Uterus (tissue), 4 donors: ENCODE measurements at places on chromosomes 5 and 9. TPM values are rescaled to one million over a fixed set of nuclear protein-coding genes. Genes with fewer than 3 reads are reported as not detected.

IL31RA gene
- total RNA-seq, result 0.07 TPM

FGF18 gene
- not detected for total RNA-seq

PCDHGB6 gene
- total RNA-seq, result 3.1 TPM

- no peaks in the 10 kb centered on the region for H3K27me3 ChIP-seq
- H3K4me1 ChIP-seq, result no peaks in the 10 kb centered on the region
- no peak for DNase-seq
- H3K27ac ChIP-seq, result no peak overlapping the region
These were observed 275.8 kb upstream of the ADRA1B start for GRCh38 chr5:159640446-159640845.

DNA sequence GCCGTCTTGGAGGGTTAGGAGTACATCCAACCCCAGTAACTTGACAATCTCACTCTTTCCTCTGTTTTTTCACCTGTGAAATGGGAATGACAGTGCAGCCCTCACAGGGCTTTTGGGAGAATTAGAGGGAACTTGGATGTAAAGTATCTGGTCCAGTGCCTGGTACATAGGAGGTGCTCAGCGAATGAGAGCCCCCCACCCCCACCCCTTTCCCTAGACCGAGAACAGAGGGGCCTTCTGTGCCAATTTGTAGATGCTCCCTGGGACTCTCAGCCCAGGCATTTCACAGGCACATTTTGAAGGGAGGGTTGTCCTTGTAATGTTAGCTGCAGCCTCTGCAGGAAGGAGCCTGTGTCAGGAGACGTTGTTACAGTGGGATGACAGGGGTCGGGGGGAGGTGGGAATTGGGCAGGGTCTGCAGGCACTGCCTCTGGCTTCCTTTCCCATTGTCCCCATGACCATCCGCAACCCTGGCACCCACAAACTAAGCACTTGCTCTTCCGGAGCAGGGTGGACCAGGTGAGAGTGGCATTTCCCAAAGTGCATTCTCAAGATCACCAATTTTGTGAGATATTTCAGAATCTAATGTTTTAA, 47.0 kb downstream of the AMBP start:
- no peaks in the 10 kb centered on the region for H3K36me3 ChIP-seq
- no peak for DNase-seq
- no peak overlapping the region for H3K27ac ChIP-seq
- no peak overlapping the region for H3K4me3 ChIP-seq

- H3K4me1 ChIP-seq, result no peaks in the 10 kb centered on the region
- no peak overlapping the region for H3K4me3 ChIP-seq
- no peak for DNase-seq
- H3K27ac ChIP-seq, result no peak overlapping the region
- no peaks in the 10 kb centered on the region for H3K36me3 ChIP-seq
These were observed 15.5 kb downstream of the SPATA31E1 start for GRCh38 chr9:87898151-87898550.

- H3K36me3 ChIP-seq, result no peaks in the 10 kb centered on the region
- H3K27me3 ChIP-seq, result no peaks in the 10 kb centered on the region
- H3K4me3 ChIP-seq, result no peak overlapping the region
- no peaks in the 10 kb centered on the region for H3K4me1 ChIP-seq
- DNase-seq, result no peak
- no peak overlapping the region for H3K27ac ChIP-seq
These were observed 13.3 kb upstream of the RNF130 start for GRCh38 chr5:180084638-180085561.

DNA sequence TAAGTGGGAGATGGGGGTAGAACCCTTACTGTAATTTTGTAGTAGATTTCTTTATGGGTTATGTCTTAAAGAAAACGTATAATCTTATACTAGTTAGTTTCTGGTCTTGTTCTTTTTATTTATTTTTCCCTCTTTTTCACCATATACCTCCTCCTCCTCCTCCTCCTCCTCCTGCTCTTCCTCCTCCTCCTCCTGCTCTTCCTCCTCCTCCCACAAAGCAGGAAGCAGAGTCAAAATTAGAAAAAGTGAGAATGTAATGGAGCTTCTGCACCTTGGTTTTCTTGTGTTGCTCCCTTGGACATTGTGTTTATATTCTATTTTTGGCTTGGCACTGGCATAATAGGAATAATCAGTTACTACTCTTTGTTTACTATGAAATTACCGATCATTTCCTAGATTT, 4.5 kb downstream of the MACIR start:
- H3K4me1 ChIP-seq, result no peaks in the 10 kb centered on the region
- no peak overlapping the region for H3K4me3 ChIP-seq
- H3K27me3 ChIP-seq, result no peaks in the 10 kb centered on the region
- no peaks in the 10 kb centered on the region for H3K36me3 ChIP-seq

DNA sequence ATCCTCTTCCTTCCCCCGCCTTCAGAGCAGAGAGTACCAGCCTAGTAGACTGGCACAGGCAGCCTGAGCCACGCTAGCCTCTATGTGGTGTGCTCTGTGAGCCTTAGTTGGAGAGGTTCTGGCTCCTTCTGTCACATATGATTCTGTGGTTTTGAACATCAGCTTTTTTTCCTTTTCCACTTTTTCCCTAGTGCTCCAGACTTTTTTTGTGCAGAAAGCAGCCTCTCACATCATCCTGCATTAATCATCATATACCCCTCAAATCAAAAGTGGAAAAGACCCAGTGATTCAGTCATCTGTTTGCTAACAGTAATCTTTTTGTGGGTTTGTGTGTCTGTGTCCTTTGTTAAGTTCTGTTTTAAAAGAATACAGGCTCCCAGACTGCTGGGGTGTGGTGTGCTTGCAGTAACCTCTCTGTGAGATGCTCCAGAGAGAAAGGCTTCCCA, 663.9 kb upstream of the RGMB start:
- H3K27me3 ChIP-seq, result no peaks in the 10 kb centered on the region
- DNase-seq, result no peak
- H3K27ac ChIP-seq, result no peak overlapping the region
- H3K4me3 ChIP-seq, result no peak overlapping the region
- no peaks in the 10 kb centered on the region for H3K36me3 ChIP-seq

DNA sequence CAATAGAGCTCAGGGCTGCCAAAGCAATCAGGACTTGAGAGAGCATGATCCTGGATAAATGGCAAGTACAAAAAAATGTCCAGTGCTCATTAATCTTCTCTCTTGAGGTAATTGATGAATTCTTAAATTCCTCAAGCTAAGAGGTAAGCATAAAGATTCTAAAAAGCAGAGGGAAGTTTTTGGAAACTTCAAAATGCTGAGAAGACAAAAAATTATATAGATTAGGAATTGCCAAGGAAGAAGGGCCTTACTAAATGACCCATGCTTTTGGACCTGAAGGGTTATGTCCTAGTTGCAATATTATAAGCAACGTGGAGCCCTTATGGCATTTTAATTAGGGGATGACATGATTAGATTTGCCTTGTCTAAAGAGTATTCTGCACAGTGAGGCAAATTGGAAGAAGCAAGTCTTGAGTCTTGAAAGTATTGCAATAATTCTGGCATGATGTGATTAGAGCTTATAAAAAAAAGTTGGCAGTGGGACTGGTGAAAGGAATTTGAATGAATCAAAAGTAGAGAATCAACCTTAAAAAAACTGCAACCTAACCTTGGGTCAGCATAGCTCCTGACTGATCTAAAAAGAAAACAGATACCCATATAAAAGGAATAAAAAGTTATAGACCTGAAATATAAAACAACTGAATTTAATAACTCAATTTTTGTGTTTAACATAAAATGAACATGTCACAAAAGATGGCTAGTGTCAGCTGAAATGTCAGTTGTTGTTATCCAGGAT, 323.8 kb upstream of the ARRDC3 start:
- no peak overlapping the region for H3K4me3 ChIP-seq
- H3K27me3 ChIP-seq, result no peaks in the 10 kb centered on the region
- no peaks in the 10 kb centered on the region for H3K36me3 ChIP-seq
- DNase-seq, result no peak

- DNase-seq, result no peak
- H3K4me3 ChIP-seq, result no peak overlapping the region
- no peaks in the 10 kb centered on the region for H3K36me3 ChIP-seq
- peaks cover 12% of the 10 kb centered on the region for H3K4me1 ChIP-seq
- no peaks in the 10 kb centered on the region for H3K27me3 ChIP-seq
These were observed 51.9 kb downstream of the IPPK start for GRCh38 chr9:92617951-92618510.

DNA sequence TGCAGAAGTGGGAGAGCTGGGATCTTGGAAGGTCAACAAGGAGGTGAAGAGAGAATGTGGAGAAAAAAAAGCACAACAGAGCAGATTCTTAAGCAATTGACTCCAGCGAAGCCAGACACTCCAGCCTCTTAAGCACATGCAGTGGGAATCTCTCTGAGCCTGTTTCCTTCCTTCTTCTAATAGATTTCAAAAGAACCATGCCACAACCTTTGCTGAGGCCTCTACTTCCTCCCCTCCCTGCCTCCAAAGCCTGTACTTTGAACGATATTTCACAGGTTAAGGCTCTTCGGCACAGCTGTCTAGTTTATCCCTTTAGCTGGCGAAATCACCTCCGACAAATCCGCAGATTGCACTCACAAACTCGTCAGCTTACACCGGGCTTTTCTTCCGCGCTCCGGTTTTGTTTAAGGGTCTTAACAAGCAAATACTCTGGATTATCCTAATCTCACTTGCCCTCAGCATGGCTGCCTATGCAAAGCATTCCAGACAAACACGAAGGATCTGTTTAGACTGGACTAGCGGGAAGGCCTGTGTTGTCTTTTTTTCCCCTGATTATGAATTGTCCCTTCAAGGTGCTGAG, 211.6 kb upstream of the PANK3 start:
- DNase-seq, result no peak
- H3K36me3 ChIP-seq, result no peaks in the 10 kb centered on the region
- no peak overlapping the region for H3K4me3 ChIP-seq
- no peaks in the 10 kb centered on the region for H3K4me1 ChIP-seq
- H3K27ac ChIP-seq, result no peak overlapping the region
- no peaks in the 10 kb centered on the region for H3K27me3 ChIP-seq

- no peaks in the 10 kb centered on the region for H3K27me3 ChIP-seq
- no peaks in the 10 kb centered on the region for H3K4me1 ChIP-seq
- H3K27ac ChIP-seq, result no peak overlapping the region
- no peaks in the 10 kb centered on the region for H3K36me3 ChIP-seq
- no peak overlapping the region for H3K4me3 ChIP-seq
These were observed 52.4 kb downstream of the CSNK1A1 start for GRCh38 chr5:149498724-149499336.

GRCh38 chr9:78028926-78029325, 2.7 kb downstream of the GNAQ start:
- no peaks in the 10 kb centered on the region for H3K36me3 ChIP-seq
- H3K4me1 ChIP-seq, result peaks cover 3% of the 10 kb centered on the region
- no peak for DNase-seq
- peak overlapping the region; percentile 95 for H3K27ac ChIP-seq
- H3K4me3 ChIP-seq, result peak overlapping the region; percentile 88

- no peak overlapping the region for H3K4me3 ChIP-seq
- no peak for DNase-seq
- no peaks in the 10 kb centered on the region for H3K27me3 ChIP-seq
- no peaks in the 10 kb centered on the region for H3K36me3 ChIP-seq
- H3K4me1 ChIP-seq, result no peaks in the 10 kb centered on the region
- no peak overlapping the region for H3K27ac ChIP-seq
These were observed 47.8 kb downstream of the SMIM15 start for GRCh38 chr5:61114441-61114840.
